ENCODE measurements at places on chromosomes 4 and X.

DNA sequence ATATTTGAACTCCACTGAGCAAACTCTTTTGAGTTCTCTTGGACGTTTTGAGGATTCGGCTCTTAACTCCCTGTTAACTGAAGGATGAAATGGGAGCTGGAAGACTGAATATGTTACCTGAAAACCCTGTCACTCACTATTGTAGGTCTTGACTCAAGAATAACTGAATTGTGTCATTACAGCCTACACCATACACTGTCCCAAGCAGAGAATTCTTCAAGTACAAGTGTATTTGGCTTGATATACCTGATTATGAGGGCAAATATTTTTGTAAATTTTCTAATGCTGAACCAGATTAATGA is 276.1 kb downstream of the CFAP299 start:
- no peak for DNase-seq

- DNase-seq, result no peak
Measured at GRCh38 chr4:185865901-185866328, 53.9 kb upstream of the SORBS2 start.

GRCh38 chr4:24662056-24662455 is 77.7 kb upstream of the DHX15 start:
- DNase-seq, result no peak

GRCh38 chr4:138865765-138866164 is 149.8 kb upstream of the NOCT start:
- no peak for DNase-seq

GRCh38 chr4:185800266-185800945 is 11.6 kb downstream of the SORBS2 start:
- no peak for DNase-seq

DNA sequence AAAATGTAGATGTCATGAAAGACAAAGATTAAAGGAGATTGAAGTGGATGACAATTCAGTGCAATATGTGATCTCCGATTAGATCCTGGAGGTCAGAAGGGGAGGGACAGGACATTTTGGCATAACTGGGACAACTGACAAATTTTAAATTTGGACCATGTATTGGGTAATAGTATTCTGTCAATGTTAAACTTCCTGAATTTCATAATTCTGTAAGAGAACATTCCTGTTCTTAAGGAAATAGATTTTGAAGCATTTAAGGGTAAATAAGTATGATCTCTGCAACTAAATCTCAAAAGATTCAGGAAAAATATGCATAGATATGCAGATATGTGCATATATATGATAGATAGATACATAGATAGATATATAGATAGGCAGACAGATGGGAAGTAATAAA is 11.0 kb downstream of the ODAPH start:
- no peak for DNase-seq

DNA sequence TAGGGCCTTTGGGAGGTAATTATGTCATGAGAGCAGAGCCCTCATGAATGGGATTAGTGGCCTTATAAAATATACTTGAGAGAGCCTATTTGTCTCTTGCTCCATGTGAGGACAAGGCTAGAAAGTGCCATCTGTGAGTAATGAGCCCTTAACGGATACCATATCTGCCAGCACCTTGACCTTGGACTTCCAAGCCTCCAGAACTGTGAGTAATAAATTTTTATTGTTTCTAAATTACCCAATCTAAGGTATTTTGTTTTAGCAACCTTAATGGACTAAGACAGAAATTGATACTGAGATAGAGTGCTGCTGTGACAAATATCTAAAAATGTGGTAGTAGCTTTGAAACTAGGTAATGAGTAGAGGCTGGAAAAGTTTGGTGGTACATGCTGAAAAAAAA is 285.0 kb upstream of the DIPK2B start:
- no peak for DNase-seq

DNA sequence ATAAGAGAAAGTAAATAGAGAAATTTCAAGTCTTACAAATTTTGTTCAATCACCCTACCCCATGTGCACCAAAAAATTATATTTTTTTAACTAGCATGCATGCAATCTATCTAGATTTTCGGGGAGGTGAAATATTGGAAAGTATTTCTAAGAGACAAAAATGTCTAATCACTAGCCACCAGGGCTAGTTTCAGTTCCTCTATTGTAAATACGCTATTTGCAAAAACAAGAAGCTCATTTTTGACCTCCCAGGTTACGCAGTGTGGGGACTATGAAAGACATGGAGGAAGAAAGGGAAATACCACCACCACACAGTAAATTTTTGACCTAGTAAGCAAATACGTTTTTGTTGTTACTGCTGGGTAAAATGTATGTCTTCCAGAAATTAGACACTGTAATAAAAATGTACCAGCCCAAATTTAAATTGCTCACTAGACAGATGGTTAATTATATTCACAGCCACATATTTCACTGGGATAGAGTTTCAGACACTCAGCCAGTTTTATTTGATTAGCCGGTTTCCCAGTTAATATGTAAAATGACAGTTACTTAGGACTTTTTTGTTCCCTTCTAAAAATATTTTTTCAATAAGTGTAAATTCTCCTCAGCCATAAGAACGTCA is 2.2 kb downstream of the NEXMIF start:
- no peak for DNase-seq

DNA sequence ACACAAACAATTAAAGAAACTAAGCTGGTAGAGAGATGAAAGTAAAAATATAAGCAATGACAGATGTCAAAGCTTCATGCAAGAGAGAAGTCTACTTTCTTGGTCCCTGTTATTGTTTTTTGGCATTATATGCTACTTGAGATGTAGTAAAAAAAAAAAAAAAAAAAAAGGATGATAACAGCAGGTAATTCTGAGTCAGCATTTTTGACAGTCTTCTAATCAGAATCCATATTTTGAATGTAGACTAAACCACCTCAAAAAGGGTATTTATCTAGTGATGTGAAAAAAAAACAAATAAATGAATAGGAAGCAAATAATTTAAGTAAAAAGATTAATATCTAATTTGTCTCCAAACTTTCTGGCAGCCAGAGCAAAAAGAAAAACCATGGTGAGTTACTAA is 422.2 kb upstream of the CPEB2 start:
- no peak for DNase-seq

DNA sequence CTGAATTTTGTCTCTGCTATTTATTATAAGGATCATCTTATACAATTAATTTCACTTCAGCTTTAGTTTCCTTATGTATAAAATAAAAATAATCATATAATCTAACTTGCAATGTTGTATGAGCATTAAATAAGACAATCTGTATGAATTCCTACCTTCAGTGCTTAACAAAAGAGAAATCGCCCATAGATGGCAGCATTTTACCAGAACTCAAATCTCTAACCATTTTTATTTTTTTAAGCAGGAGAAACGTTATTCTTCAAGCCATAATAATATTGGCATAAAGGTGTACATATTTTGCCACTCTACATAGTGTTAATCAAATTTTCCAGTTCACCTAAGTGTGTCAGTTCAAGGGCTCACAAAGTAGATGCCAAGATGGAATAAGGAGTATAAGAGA is 78.8 kb downstream of the TMEM47 start:
- no peak for DNase-seq

- DNase-seq, result no peak
Measured at GRCh38 chr4:82885410-82885809, 5.5 kb downstream of the SEC31A start.

DNA sequence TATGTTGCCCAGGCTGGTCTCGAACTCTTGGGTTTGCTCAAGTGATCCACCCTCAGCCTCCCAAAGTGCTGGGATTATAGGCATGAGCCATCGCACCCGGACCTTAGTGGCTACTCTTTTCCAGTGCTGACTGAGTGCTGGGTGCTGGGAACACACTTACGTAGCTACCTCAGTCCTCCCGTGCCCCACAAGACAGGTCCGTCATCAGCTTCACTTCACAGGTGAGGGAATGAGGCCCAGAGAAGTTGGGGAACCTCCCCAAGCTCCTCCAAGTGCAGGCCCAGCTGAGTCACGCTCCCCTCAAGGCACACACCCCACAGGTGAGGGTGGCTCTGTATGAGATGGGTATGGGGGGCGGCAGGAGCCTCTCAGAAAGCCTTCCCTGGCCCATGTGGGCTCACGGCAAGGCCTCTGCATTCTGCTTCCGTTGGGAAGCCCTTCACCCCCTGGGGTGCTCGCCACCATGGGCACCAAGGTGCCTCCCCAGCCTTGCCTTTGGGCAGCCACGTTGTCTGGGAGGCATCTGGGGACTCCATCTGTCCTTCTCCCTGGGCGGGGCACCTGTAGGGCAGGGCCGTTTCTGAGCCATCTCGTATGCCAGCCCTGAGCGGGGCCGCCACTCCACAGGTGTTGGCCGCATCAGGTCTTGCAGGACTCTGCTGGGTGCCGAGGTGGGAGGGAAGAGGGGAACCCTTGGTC is 28.4 kb downstream of the NSG1 start:
- DNase-seq, result no peak

DNA sequence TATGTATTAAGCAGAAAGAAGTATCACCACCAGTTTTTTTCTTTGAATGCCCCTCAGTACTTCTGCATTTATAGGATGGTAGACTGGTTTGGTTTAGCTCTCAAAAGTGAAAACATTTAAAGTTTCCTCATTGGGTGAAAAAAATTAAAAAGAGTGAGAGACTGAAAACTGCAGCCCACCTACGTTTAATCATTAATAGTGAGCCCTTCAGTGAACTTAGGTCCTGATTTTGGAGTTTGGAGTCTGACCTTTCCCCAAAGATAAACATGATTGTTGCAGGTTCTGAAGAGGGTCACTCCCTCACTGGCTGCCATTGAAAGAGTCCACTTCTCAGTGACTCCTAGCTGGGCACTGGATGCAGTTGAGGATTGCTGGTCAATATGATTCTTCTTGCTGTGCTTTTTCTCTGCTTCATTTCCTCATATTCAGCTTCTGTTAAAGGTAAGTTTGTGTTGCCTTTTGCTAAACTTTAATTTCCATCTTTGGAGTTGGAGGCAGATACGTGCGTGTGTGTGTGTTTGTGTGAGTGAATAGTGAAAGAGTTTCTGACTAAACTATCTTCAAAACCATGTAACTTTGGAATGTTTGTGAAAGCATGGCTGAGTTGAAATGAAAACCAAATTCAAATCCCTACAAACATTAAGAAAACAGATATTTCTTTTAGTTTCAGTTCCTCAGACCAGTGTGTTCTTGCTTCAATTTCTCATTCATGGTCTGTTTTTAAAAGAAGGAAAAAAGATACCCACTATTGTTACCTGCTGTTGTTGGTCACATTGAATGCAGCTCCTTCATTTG is at the start of gene MTTP:
Gene MTTP, plus strand, starts transcription at position 295 of the 795 bp plus-strand sequence. Its CDS starts 86 bp downstream, at position 381.
- no peak for DNase-seq

- DNase-seq, result no peak
Measured at GRCh38 chr4:111512081-111512783, 633.0 kb upstream of the FAM241A start.
